ENCODE measurements at places on chromosomes 12 and 14.

DNA sequence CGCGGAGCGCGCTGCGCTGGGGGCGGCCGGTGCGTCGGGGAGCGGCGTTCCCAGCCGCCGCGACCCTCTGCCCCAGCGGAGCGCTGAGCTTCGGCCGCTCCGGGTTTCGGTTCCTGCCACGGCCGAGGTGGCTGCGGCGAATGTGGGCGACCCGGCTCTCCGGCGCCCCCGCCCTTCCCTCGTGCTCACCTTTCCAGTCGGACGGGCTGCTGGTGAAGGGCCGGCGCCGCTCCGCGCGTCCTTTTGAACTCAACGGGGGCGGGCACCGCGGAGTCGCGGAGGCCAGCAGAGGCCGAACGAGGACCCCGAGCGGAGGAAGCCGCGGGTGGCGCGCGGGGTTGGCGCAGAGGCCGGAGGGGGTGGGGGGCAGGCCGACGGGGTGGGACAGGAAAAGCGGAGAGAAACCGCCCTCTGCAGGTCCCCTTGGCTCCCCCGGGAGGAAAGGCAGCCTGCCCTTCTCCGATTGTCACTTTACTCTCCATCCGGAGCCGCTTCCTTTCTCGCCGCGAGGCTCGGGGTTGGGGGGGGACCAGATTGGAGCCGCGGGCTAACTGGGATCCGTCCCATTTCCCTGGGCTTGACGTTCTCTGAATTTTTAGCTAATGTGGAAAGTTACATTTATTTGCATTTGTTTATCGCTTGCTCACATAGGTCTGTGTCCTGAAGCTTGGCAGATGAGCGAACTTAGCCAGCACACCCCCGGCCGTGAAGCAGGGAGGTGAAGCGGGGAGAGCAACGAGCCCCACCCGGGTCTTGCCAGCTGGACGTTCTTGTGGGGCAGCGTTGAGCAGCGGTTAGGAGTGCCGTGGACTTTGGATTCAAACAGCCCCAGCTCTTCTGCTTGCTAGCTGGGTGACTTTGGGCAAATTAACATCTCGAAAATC is at the start of gene SMAGP:
TSS of gene SMAGP (minus strand) at position 349 of the 884 bp plus-strand sequence. CDS start 1,137 bp downstream, outside the sequence.
- peaks cover 2% of the 10 kb centered on the region for H3K27me3 ChIP-seq
- peak within 1 kb of the TSS; percentile 82 for H3K4me3 ChIP-seq
- H3K27ac ChIP-seq = no peak within 1 kb of the TSS
- H3K4me1 ChIP-seq = peaks cover 2% of the 10 kb centered on the region
- DNase-seq = peak; percentile 90

GRCh38 chr12:98645572-98646067 is 530 bp downstream of the APAF1 start:
- H3K27ac ChIP-seq = no peak overlapping the region
- no peak for DNase-seq
- H3K36me3 ChIP-seq = peaks cover 10% of the 10 kb centered on the region

DNA sequence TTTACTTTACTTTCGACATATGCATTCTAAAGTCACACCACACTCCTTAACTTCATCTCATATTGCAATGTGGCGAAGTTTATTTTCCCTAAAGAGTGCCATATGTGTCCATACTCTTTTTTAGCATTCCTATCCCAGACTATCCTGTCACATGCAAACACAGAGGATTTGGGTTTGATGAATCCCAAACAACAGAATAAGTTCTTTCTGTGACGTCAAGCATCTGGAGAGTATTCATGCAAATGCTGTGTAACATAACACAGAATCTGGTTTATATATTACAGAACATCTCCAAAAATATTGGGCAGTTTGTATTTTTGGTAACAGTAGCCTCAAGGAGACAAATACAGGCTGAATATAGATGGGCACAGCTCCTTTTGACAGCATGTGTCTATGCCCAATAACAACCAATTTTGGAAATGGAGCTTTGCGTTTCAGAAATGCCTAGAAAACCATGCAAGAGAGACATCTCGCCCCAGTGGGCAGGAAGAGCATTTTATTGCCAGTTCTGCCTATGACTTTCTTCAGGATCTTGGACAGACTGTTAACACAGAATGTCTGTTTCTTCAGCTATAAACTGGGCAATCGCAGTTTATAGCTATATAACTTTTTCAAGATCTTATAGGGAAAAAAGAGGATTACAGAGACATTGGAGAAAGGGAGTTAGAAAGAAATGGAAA is 190.8 kb downstream of the ADAMTS20 start:
- H3K4me1 ChIP-seq = no peaks in the 10 kb centered on the region
- H3K27ac ChIP-seq = no peak overlapping the region
- DNase-seq = no peak

- H3K4me1 ChIP-seq = no peaks in the 10 kb centered on the region
- no peaks in the 10 kb centered on the region for H3K27me3 ChIP-seq
- H3K4me3 ChIP-seq = no peak overlapping the region
- DNase-seq = no peak
These were observed 6.6 kb upstream of the NOP2 start for GRCh38 chr12:6574576-6575295.

GRCh38 chr12:96392397-96392796 is 7.8 kb downstream of the CDK17 start:
- H3K27me3 ChIP-seq = no peaks in the 10 kb centered on the region
- no peak overlapping the region for H3K4me3 ChIP-seq
- no peaks in the 10 kb centered on the region for H3K36me3 ChIP-seq
- peaks cover 3% of the 10 kb centered on the region for H3K4me1 ChIP-seq
- H3K27ac ChIP-seq = no peak overlapping the region

DNA sequence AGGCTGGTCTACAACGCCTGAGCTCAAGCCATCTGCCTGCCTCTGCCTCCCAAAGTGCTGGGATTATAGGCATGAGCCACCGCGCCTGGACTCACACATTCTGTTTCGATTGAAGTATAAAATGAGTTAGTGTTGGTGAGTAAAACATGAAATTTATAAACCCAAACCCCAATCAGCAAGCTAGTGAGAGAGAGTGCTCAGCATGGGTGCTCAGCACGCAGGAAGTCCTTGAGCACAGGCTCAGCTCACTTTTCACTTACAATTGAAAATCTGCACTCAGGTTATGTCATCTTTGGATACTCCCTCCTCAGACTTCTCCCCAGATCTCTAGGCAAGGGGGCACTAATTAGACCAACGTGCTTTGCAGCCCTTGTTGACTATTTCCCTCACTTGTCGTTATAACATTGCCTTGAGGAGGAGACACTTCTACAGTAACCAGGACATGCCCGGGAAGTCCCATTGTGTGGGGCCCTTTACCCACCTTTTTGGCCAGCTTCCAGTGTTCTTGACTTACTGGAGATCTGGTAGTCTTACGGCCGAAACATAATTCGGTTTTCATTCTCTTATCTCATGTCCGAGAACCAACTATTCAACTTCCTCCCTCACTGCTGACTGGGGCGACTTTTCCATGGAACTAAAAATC is 68.5 kb upstream of the AMN1 start:
- H3K4me1 ChIP-seq = no peaks in the 10 kb centered on the region
- DNase-seq = no peak
- H3K4me3 ChIP-seq = no peak overlapping the region
- H3K27me3 ChIP-seq = no peaks in the 10 kb centered on the region

DNA sequence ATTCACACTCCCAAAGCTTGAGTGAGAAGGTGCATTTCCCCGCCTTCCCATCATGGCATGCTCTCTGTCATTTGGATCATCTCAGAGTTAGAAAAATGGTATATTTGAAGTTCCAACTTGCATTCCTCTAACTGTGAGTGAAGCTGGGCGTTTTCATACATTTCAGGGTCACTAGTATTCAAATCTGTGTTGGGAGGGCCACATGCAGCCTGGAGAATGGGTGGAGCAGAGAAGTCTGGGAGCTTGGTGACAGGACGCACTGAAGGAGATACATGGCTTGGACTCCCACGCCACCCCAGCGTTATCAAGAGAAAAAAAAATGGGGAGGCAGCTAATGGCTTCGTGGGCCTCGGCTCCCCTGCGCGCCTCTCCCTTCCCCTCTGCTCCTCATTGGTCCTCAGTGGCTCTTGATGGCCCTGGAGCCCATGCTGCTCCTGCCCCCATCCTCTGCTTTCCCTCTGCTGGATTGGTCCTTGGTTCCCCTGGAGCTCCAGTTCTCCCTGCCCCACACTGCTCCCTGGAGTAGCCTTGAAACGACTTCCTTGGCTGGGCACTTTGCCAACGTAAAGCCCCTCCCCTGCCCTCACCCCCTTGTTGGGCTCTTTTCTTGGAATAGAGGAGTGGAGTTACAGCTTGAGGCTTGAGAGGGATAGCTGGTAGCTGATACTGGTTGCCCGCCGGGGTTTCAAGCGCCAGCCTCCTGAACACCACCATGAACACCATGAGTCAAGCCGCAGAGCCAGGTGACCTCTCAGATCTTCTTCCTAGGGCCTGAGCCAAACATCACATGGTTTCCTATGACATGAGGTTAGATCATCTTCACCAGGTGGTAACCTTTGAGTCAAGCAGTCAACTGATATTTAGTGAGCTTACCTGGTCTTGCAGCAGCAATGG is 139.6 kb downstream of the PRKCH start:
- H3K27ac ChIP-seq = no peak overlapping the region
- no peaks in the 10 kb centered on the region for H3K27me3 ChIP-seq
- no peak overlapping the region for H3K4me3 ChIP-seq

DNA sequence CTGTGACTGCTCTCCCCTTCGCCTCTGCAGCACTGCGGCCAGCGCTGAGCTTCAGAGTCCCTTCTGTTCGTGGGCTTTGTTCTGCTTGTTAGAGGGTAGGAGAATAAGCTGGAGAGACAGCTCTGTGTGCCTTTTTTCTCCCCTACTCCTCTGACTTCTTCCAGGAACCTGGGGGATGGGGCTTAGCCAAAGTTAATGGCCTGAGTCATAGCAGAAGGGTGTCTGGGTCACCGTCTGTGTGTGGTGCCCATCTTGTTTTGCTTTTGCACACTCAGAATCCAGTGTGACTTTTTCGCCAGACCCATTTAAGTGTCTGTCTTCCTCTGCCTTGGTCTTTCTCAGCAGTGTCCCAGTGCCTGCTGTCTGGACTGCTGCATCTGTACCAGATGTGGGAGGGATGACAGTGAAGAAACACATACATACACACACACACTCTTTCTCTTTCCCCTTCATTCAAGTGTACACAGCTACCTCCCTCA is 3.0 kb downstream of the KIF5A start:
- DNase-seq = no peak
- H3K4me3 ChIP-seq = no peak overlapping the region
- peaks cover 3% of the 10 kb centered on the region for H3K36me3 ChIP-seq
- no peaks in the 10 kb centered on the region for H3K27me3 ChIP-seq

DNA sequence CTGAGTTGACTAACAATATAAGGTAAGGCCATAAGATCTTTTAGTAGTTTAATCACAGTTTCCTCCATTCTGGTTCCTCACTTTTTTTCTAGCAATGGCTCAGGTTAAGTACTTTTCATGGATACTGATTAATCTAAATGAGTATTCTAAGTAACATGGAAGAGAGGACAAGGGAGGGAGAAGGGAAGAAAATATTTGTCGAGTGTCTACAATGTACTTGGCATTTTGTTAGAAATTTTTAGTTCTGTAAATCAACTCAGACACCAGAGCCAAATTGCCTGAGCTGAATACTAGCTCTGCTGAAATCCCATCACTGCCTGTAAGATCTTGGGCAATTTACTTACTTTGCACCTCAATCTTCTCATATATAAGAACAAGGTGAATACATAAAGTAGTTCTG is 20.2 kb downstream of the RERG start:
- peaks cover under 1% of the 10 kb centered on the region for H3K4me1 ChIP-seq
- H3K27me3 ChIP-seq = no peaks in the 10 kb centered on the region
- H3K36me3 ChIP-seq = no peaks in the 10 kb centered on the region
- no peak for DNase-seq
- H3K4me3 ChIP-seq = no peak overlapping the region

- H3K27me3 ChIP-seq = no peaks in the 10 kb centered on the region
- no peak overlapping the region for H3K4me3 ChIP-seq
- no peak overlapping the region for H3K27ac ChIP-seq
- H3K4me1 ChIP-seq = no peaks in the 10 kb centered on the region
- no peaks in the 10 kb centered on the region for H3K36me3 ChIP-seq
These were observed 83.9 kb downstream of the ARL6IP4 start for GRCh38 chr12:123064366-123064765.

GRCh38 chr14:56145965-56146364 is 27.8 kb downstream of the PELI2 start:
- H3K27ac ChIP-seq = no peak overlapping the region
- H3K36me3 ChIP-seq = no peaks in the 10 kb centered on the region
- peaks cover 7% of the 10 kb centered on the region for H3K4me1 ChIP-seq
- no peaks in the 10 kb centered on the region for H3K27me3 ChIP-seq
- no peak overlapping the region for H3K4me3 ChIP-seq
- DNase-seq = no peak

DNA sequence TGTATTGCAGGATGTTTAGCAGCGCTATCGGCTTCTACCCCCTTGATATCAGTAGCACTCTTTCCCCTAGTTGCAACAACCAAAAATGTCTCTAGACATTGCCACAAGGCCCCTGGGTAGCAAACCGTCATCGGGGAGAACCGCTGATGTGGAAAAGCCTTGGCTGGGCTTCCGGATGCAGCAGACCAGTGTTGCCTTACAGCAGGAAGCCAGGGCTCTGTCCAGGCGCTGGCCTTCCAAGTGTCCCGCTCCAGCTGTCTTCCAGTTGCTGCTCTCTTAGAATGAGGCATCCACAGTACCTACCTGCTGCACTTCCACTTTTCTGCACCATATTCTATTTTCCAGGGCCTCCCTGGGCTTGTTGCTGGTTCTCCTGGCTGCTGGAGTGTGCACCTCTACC is 22.6 kb upstream of the SLC10A1 start:
- no peak overlapping the region for H3K4me3 ChIP-seq
- H3K27me3 ChIP-seq = no peaks in the 10 kb centered on the region
- H3K4me1 ChIP-seq = no peaks in the 10 kb centered on the region
- no peak overlapping the region for H3K27ac ChIP-seq
- no peak for DNase-seq

GRCh38 chr12:123533672-123534643 is at the start of gene RILPL1:
Gene RILPL1 (minus strand): TSS chr12:123533719. CDS start chr12:123533482, 237 bp downstream.
- H3K36me3 ChIP-seq = peaks cover 2% of the 10 kb centered on the region
- H3K27ac ChIP-seq = no peak within 1 kb of the TSS
- H3K4me1 ChIP-seq = no peaks in the 10 kb centered on the region
- peak; percentile 78 for DNase-seq
- H3K4me3 ChIP-seq = peak within 1 kb of the TSS; percentile 77

DNA sequence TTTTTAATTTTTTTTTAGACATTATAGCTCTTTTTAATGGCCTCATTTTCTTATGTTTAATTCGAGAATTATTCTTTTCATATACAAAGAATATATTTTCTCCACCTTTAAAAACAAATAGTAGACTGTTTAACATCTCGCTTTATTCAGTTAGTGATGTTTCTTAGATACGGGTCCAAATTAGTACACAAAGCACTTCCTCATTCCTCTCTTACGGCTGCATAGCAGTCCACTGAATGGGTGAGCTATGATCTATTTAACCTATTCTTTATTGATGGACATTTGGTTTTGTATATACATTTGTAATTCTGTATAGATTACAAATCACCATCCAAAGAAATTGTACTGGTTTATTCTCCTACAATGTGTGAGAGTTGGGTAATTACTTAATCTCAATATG is 8.3 kb upstream of the GPR162 start:
- H3K27ac ChIP-seq = no peak overlapping the region
- H3K4me1 ChIP-seq = peaks cover 7% of the 10 kb centered on the region
- H3K36me3 ChIP-seq = no peaks in the 10 kb centered on the region
- no peak for DNase-seq
- H3K4me3 ChIP-seq = no peak overlapping the region

- no peaks in the 10 kb centered on the region for H3K27me3 ChIP-seq
- H3K4me1 ChIP-seq = no peaks in the 10 kb centered on the region
- H3K27ac ChIP-seq = no peak overlapping the region
- DNase-seq = no peak
These were observed 287.8 kb downstream of the ADGRD1 start for GRCh38 chr12:131241517-131241916.

GRCh38 chr12:24055747-24056146 is 106.3 kb upstream of the SOX5 start:
- no peaks in the 10 kb centered on the region for H3K4me1 ChIP-seq
- H3K36me3 ChIP-seq = no peaks in the 10 kb centered on the region
- H3K27me3 ChIP-seq = no peaks in the 10 kb centered on the region
- H3K4me3 ChIP-seq = no peak overlapping the region
- H3K27ac ChIP-seq = no peak overlapping the region
- DNase-seq = no peak
